GM23248 (cell line): ENCODE measurements at places on chromosomes 5 and 9. TPM values are rescaled to one million over a fixed set of nuclear protein-coding genes. Genes with fewer than 3 reads are reported as not detected.

- H3K27me3 ChIP-seq = no peaks in the 10 kb centered on the region
- no peak overlapping the region for H3K4me3 ChIP-seq
- peaks cover 5% of the 10 kb centered on the region; the same call in 1 of the 2 replicates for H3K36me3 ChIP-seq
- no peak for DNase-seq
- H3K4me1 ChIP-seq = no peaks in the 10 kb centered on the region
These were observed 95.7 kb downstream of the INSL6 start for GRCh38 chr9:5089737-5090136.

DNA sequence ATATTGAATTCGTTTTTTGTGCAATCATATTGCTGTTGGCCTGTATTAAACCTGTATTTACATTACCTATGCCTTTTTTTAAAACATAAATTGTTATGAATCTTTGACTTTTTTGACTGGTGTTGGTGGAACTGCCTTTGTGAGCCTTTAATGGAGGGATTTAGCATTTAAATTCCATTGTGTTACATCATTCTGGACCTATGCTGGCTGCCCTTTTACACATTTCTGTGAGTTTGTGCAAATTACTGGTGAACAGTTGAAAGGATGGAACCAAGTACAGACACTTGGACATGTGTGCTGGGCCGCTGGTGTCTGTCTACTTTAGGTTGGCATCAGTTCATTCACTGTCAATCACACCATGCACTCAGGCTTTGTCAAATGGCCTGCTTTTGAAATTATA, 3.4 kb downstream of the SNX18 start:
- H3K4me3 ChIP-seq = peak overlapping the region; percentile 98
- peak; percentile 57 for DNase-seq
- peak overlapping the region; percentile 55 for H3K27ac ChIP-seq
- H3K36me3 ChIP-seq = no peaks in the 10 kb centered on the region

Gene MIGA2
- 31.6 and 35.1 TPM in 2 replicates for total RNA-seq

GRCh38 chr9:127013597-127013996, 99.0 kb downstream of the RALGPS1 start:
- H3K27me3 ChIP-seq = no peaks in the 10 kb centered on the region
- H3K4me3 ChIP-seq = no peak overlapping the region
- no peak overlapping the region for H3K27ac ChIP-seq
- DNase-seq = peak; percentile 40
- no peaks in the 10 kb centered on the region for H3K36me3 ChIP-seq

GRCh38 chr5:147081311-147081764, 153.5 kb upstream of the STK32A start:
- no peaks in the 10 kb centered on the region for H3K4me1 ChIP-seq
- DNase-seq = no peak
- H3K36me3 ChIP-seq = no peaks in the 10 kb centered on the region
- H3K27ac ChIP-seq = no peak overlapping the region

DNA sequence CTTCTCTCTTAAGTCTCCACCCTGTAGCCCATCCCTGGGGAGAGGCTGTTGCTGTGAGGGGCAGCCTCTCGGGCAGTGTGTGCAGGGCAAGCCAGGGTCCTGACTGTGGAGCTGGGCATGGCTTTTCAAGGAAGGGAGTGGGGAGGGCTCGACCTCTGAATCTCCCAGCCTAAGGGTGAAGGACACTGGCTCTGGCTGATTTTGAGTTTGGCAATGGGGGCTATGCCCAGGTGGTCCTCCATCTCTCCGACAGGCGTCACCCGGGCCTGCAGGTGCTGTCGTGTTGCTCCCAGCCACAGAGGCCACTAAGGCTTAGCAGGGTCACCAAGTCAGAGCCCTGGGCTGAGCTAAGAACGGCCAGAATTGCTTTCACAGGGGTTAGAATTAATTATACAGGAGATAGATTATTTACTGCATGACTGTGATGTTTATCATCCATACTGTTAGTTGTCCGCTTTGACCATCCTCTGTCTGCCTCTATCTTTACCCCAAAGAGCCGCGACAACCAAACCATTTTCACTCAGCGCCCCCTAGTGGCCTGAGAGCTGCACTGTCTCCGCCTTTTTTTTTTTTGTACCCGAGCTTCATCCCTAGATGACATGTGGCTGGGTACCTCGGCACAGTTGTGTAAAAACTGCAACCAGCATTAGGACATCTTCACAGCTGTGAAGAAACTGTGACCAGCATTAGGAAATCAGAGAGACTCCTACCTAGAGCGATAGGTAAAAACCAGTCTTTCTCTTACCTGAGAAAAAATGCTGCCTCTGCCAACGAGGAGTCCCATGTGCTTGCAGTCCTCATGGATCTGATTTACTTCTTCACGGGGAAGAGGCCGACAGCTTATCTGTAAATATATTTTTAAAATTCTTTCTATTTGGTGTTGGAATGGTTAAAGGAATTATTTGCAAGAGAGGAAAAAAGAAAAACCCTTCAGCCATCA, 44.5 kb downstream of the AGXT2 start:
- H3K27me3 ChIP-seq = no peaks in the 10 kb centered on the region
- H3K36me3 ChIP-seq = no peaks in the 10 kb centered on the region
- H3K27ac ChIP-seq = no peak overlapping the region
- no peaks in the 10 kb centered on the region for H3K4me1 ChIP-seq
- peak; percentile 64 for DNase-seq

GRCh38 chr9:126874546-126875314, 14.3 kb downstream of the ZBTB34 start:
- H3K27me3 ChIP-seq = no peaks in the 10 kb centered on the region
- H3K4me3 ChIP-seq = no peak overlapping the region
- H3K27ac ChIP-seq = no peak overlapping the region
- peak; percentile 9 for DNase-seq
- no peaks in the 10 kb centered on the region for H3K4me1 ChIP-seq
- no peaks in the 10 kb centered on the region for H3K36me3 ChIP-seq

DNA sequence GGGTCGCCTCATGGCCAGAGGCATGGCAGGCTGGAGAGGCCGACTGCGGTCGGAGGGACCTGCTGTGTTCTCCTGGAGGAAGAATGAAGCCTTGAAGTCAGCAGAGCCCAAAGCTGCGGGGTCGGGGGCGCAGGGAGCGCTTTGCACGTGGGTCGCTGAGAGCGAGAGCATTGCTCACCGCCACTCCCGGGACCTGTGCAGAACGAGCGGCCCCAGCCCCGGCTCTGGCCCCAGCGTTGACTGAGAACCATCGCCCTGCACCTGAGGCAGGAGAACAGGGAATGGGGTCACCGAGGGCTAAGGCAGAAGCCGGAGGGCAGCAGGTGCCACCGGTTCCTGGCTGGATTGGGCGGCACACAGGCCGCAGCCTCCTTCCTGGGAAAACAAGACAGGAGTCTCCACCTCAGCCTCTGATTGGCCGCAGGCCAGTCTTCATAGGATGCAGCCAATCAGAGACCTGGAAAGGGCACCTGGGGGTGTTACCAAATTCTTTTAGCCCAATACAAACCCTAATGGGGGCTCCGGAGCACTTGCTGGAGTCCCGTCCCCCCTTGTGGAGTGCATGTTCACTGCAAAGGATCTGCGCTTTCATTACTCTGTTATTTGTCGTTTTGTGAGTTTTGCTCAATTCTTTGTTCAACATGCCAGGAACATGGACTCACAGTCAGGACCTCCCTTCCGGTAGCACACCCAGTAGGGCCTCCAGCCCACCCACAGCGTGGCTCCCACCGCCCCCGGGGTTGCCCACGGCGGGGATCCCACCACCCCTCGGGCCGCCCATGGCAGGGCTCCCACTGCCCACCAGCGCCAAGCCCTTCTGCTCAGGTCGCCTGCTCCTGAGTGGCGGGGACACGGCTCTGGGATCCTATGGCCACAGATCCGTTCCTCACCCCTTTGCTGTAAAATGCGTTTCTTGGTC, 24.7 kb upstream of the SLC6A19 start:
- no peaks in the 10 kb centered on the region for H3K27me3 ChIP-seq
- no peak for DNase-seq
- no peak overlapping the region for H3K27ac ChIP-seq
- H3K36me3 ChIP-seq = no peaks in the 10 kb centered on the region
- no peaks in the 10 kb centered on the region for H3K4me1 ChIP-seq

- H3K36me3 ChIP-seq = 0 out of 2 replicates have a peak, but pooled peaks cover 2% of the 10 kb centered on the region
- H3K27ac ChIP-seq = peak overlapping the region; percentile 88
- peak; percentile 74 for DNase-seq
- H3K4me3 ChIP-seq = peak overlapping the region; percentile 79
These were observed 760 bp upstream of the MAN1B1 start for GRCh38 chr9:137085920-137086530.

Gene DDX4
- total RNA-seq = not detected in 2 replicates

DNA sequence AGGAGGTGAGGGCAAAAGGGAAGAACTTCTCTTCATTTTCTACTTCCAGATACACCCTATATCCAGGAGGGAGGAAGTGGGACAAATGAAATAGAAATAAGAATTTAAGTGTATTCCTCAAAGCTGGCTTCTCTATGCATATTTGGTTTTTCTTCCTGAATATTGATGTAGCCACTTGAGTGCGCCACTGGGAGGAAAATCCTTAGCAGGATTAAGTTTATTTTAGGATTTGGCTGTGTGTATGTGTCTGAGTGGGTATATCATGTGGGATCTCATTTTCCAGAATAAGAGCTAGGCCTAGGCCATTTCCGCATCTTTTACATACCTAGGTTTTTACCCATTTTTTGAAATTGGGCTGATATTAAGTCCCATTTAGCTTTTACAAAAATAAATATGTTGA, 42.5 kb downstream of the MAP1B start:
- no peak overlapping the region for H3K27ac ChIP-seq
- DNase-seq = no peak
- peaks cover 11% of the 10 kb centered on the region for H3K36me3 ChIP-seq
- H3K4me3 ChIP-seq = no peak overlapping the region
- H3K27me3 ChIP-seq = no peaks in the 10 kb centered on the region

Gene TMEM161B
- total RNA-seq = 9.4 and 11.3 TPM in 2 replicates

Gene TTC23L
- under 0.01 TPM in 1 of 2 replicates, not detected in the other for total RNA-seq

GRCh38 chr9:83029531-83030137, 33.3 kb downstream of the RASEF start:
- no peaks in the 10 kb centered on the region for H3K36me3 ChIP-seq
- H3K4me1 ChIP-seq = peaks cover 27% of the 10 kb centered on the region
- H3K27me3 ChIP-seq = no peaks in the 10 kb centered on the region
- no peak for DNase-seq

- H3K4me3 ChIP-seq = no peak overlapping the region
- no peaks in the 10 kb centered on the region for H3K27me3 ChIP-seq
- peaks cover 52% of the 10 kb centered on the region for H3K36me3 ChIP-seq
- DNase-seq = peak; percentile 93
- H3K27ac ChIP-seq = no peak overlapping the region
- no peaks in the 10 kb centered on the region for H3K4me1 ChIP-seq
These were observed 23.4 kb downstream of the SPACA9 start for GRCh38 chr9:132901858-132902831.

GRCh38 chr5:74124826-74125225, 498.8 kb downstream of the ARHGEF28 start:
- H3K4me3 ChIP-seq = no peak overlapping the region
- DNase-seq = no peak
- no peaks in the 10 kb centered on the region for H3K27me3 ChIP-seq
- no peak overlapping the region for H3K27ac ChIP-seq
- no peaks in the 10 kb centered on the region for H3K36me3 ChIP-seq
- no peaks in the 10 kb centered on the region for H3K4me1 ChIP-seq

- peaks cover 39% of the 10 kb centered on the region for H3K4me1 ChIP-seq
- no peaks in the 10 kb centered on the region for H3K36me3 ChIP-seq
- H3K27me3 ChIP-seq = no peaks in the 10 kb centered on the region
- peak overlapping the region; percentile 93 for H3K27ac ChIP-seq
These were observed 364.6 kb downstream of the BRINP1 start for GRCh38 chr9:119004618-119004990.

- H3K27ac ChIP-seq = no peak overlapping the region
- no peaks in the 10 kb centered on the region for H3K4me1 ChIP-seq
- no peak overlapping the region for H3K4me3 ChIP-seq
These were observed 8.6 kb downstream of the SLC36A2 start for GRCh38 chr5:151338734-151339133.

DNA sequence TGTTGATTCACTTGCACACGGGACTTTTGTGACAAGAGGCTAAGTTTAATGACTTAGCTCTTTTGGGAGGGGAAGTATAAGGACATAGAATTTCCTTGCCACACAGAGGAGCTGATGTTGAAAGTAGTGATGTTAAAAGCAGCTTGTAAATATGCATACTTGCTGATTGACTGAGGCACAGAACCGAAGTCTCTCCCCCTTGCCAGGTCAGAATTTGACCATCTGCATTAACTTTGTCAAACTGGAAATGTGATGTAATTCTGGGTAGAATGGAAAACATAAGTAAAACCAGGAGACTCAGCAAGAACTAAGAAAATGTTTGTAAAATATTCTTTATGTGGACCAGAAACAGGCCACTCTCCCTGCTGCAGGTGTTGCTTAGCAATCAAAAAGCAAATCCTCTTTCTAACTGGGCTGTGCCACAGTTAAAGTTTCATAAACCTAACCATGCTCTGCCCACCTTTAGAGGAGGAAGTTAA, 284.2 kb downstream of the NR3C1 start:
- no peak overlapping the region for H3K4me3 ChIP-seq
- DNase-seq = peak; percentile 19
- no peaks in the 10 kb centered on the region for H3K4me1 ChIP-seq
- H3K36me3 ChIP-seq = no peaks in the 10 kb centered on the region
- H3K27ac ChIP-seq = no peak overlapping the region

GRCh38 chr9:71037521-71037920, 83.9 kb downstream of the TRPM3 start:
- no peak overlapping the region for H3K27ac ChIP-seq
- H3K4me1 ChIP-seq = no peaks in the 10 kb centered on the region
- H3K36me3 ChIP-seq = no peaks in the 10 kb centered on the region
- no peak for DNase-seq
- peaks cover 9% of the 10 kb centered on the region; the same call in 1 of the 2 replicates for H3K27me3 ChIP-seq
- H3K4me3 ChIP-seq = no peak overlapping the region

- no peaks in the 10 kb centered on the region for H3K36me3 ChIP-seq
- H3K27ac ChIP-seq = no peak overlapping the region
- H3K27me3 ChIP-seq = no peaks in the 10 kb centered on the region
- no peak overlapping the region for H3K4me3 ChIP-seq
These were observed 395.9 kb upstream of the CDH9 start for GRCh38 chr5:27434335-27434734.

- no peak overlapping the region for H3K4me3 ChIP-seq
- no peak for DNase-seq
- no peaks in the 10 kb centered on the region for H3K27me3 ChIP-seq
- no peaks in the 10 kb centered on the region for H3K36me3 ChIP-seq
- no peak overlapping the region for H3K27ac ChIP-seq
These were observed 55.1 kb upstream of the S1PR3 start for GRCh38 chr9:88936132-88936531.

DNA sequence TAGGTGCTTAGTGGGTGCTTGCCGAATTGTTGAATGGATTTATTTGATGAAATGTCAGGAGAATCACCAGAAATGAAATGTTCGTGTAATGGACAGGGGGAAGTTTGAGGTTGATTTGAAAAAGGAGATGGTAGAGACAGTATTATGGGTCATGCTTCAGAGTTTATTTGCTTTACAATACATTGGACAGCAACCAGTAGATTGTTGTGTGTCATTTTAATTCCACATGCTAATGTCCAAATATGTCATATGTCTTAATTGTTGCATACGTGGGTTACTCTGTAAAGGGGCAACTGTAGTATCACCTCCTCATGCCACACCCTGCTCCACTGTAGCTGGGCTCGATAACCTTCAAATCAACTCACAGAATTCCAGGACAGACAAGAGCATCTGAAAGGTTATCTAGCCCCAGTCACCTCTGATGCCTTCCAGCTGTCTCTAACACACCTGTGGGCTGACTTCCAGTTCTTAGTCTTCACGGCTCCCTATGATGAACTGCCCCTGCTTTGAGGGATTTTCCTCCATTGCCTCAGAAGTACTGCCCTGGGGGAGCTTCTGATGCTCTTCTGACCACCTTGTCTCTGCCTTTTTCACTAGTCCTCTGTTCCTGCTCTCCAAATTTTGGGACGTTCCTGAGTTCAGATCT, 1.7 kb downstream of the PDCD1LG2 start:
- DNase-seq = peak; percentile 48
- H3K4me3 ChIP-seq = peak overlapping the region; percentile 79
- H3K4me1 ChIP-seq = peaks cover 54% of the 10 kb centered on the region
- H3K36me3 ChIP-seq = no peaks in the 10 kb centered on the region
- peak overlapping the region; percentile 86 for H3K27ac ChIP-seq
- H3K27me3 ChIP-seq = no peaks in the 10 kb centered on the region
